ENCODE measurements at places on chromosomes 7 and 10.

GRCh38 chr10:5981529-5981928 lies 4.2 kb upstream of the IL15RA start:
- no peak for DNase-seq

- no peak for DNase-seq
Measured at GRCh38 chr7:28299556-28299955, 112.8 kb upstream of the CREB5 start.

DNA sequence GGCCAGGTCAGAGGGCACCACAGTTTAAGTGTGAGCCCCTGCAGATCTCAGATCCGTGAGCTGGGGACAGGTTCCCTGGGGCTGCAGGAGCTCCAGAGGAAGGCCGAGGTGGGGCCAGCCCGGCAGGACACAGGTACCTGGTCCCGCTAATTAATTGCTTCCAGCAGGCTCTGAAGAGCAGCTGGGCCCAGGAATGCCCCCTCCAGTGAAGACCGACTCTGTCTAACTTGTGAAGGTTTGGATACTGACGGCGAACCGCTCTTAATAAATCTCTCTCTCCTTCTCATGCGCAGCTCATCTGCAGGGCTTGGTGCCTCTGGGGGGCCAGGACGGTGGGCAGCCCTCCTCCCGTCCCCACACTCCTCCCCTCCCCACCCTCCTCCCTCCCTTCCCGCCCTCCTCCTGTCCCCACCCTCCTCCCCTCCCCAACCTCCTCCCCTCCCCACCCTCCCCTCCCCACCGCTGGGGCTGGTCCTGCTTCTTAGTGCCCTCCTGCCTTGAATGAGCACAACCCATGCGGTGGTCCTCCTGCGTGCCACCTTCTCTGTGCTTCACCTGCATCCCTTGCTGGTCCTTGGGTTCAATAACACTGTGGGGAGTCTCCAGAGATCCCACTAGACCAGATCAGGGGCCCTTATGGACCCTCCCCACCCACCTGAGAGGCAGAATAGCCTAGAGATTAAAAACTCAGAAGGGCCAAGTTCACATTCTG lies 38.3 kb downstream of the PDGFA start:
- no peak for DNase-seq

DNA sequence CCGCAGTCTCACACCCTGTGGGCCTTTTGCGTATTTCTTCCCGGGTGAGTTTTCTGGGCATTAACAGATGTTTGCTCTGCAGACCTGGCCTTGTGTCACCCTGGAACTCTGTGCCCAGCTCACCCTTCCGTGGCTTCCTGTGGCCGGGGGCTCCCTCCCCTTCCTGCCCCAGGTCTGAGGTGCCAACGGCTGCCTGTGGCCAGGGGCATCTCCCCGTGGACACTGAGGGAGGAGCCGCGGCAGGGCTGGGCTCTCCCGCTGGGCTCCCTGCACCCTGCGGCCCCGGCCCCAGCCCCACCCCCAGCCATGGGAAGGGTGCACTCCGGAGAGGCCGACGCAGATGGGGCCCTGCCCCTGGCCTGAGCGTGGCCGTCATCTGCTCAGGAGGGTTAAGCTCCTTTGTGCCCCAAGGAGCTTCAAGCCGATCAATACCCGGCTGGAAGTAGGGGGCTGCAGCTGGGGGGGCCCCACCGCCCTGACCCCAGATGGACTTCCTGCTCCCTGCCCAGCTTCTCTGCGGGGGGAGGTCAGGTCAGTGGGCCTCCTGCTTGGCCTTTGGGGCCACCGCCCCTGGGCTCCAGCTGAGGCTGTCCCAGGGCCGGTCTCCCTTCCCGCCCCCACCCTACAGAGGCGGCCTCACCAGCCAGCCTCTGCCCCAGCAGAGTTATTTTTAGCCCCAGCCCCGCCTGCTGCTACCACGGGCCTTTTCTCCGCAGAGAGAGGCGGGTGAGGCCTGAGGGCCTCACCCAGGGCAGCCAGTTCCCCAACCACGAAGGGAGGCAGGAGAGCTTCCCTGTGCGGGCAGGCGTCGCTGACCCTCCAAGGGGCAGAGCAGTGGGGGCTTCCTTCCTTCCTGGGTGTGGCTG lies 24.2 kb downstream of the PWWP2B start:
- DNase-seq, result peak; percentile 12

DNA sequence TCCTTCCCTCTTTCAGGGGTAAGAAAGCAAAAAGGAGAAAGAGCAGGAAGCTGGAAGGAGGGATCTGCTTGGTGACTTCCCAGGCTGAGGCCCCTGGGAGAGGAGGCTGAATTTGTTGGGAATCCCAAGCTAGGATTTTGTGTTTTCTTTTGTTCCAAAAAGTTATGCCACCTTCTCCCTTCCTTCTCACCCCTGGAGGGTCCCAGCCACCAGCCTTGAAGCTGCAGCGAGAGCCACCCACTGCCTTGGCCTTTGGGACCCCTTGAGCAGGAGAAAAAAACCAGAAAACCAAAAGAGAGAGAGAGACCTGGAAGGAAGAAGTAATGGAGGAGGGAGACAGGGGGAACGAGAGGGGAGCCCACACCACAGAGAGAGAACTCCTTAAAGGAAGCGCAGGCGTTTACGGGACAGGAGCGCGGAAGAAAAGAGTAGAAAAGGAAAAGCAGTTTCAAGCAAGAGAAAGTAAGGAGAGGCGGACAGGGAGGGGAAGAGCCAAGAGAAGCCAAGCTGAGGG lies 7.2 kb downstream of the VAX1 start:
- DNase-seq, result no peak

DNA sequence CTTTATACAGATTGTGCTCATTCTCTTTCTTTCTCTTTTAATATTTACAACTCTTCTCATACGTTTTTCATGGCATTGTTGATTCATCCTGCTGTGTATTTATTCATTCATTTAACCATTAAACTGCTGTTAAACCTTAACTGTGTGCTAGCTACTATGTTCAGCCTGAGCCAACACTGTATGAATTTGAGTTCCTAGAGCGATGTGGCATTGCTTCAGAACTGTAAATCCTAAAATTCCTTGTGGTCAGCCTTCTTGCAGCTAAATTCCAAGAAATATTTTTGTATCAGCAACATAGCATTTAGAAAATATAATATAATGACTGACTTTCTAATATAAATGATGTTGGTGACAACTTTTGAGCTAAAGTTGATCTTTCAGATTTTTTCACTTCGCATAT lies 184.7 kb upstream of the FZD1 start:
- DNase-seq, result no peak

DNA sequence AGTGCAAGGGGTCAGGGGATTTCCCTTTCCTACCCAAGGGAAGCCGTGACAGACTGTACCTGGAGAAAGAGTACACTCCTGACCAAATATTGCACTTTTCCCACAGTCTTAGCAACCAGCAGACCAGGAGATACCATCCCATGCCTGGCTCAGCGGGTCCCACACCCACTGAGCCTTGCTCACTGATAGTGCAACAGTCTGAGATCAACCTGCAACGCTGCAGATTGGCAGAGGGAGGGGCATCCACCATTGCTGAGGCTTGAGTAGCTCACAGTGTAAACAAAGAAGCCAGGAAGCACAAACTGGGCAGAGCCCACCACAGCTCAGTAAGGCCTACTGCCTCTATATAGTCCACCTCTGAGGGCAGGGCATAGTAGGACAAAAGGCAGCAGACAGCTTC lies 53.9 kb downstream of the PIK3CG start:
- no peak for DNase-seq

- DNase-seq, result no peak
Measured at GRCh38 chr10:5951167-5951711, 26.1 kb downstream of the IL15RA start.

- DNase-seq, result no peak
Measured at GRCh38 chr10:62188021-62188616, 80.5 kb downstream of the RTKN2 start.

DNA sequence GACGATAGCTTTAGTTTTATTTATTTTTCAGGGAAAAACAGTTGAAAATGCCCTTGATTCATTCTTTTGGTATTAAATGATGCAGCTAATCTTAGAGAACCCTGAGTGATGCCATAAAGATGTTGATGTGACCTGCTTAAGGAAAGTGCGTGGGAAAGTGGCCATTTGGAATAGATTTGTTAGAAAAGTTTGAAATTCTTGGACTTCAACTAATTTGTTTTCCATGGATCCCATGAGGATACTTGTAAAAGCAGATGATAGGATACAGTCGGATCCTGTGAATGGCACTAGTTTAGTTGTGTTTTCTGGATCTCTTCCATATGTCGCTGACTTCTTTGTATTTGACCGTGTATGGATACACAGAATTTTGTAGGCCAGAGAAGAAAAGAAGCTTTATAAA lies 69.0 kb downstream of the SEPTIN7 start:
- no peak for DNase-seq

GRCh38 chr7:55237156-55237893 lies 127.8 kb upstream of the LANCL2 start:
- no peak for DNase-seq

DNA sequence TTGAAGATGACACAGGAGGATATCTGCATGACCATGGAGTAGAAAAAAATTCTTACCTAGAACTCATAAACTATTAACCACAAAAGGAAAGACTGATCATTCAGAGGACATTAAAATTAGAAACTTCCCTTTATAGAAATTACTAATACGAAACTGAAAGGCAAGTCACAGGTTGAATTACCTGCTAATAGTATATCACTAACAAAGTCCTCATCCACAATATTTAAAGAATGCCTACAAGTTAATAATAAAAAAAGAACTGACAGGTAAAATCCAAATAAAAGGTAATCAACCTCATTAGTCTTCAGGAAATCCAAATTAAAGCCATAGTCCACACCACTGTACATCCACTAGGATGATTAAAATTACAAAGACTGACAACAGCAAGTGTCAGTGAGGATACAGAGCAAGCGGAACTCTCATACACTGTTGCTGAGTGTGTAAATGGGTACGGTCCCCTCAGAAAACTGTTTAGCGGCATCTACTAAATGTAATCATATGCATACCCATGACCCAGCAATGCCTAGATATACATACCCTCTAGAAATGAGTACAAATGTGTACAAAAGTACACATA lies 71.2 kb downstream of the ARHGAP21 start:
- DNase-seq, result no peak

- no peak for DNase-seq
Measured at GRCh38 chr7:81534996-81535395, 234.9 kb downstream of the HGF start.

DNA sequence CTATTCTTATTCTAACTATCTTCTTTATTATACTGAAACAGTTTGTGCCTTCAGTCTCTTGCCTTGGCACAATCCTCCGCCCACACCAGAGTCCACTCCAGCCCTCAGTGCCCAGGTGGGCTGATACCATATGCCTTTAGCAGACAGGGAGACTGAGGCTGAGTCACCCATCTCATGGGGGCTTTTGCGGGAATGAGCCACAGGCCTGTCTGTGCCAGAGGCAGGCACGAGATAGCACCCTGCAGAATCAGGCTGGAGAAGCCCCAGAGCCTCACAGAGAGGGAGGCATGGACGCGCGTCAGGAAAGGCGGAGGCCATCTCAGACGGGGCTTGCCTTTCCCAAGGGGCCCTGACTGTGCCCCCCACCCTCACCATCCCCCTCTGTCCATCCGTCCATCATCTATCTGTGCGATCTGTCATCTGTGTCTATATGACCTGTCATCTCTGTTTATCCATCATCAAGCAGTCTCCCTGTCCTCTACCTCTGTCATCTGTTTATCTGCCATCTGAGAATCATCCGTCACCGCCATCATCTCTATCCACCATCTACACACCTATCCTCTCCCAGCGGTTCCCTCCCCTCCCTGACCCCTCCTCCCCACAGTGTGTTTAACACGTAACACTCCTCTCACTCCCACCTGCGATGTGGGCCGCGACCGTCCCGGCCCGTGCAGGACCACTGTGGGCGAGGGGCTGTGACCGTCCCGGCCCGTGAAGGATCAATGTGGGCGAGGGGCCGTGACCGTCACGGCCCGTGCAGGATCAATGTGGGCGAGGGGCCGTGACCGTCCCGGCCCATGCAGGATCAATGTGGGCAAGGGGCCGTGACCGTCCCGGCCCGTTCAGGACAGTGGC lies 7.3 kb upstream of the ADAP1 start:
- DNase-seq, result no peak

DNA sequence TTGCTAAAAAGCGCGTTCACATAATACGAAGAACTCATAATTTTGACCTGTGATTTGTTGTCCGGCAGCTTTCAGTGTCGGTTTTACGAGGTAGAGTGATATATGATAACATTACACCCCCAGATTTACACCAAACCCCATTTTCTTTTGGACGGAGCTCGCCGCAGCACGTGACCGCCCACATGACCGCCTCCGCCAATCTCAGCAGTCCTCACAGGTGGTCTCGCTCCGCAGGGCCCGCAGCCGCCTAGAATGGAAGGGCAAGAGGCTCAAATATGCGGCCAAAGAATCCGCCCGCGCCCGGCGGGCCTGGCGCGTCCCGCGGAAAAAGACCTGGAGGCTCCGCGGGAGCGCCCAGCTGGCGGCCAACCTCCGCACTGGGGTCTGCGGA lies at the start of gene HOXA7:
Gene HOXA7, minus strand, starts transcription at position 168 of the 391 bp plus-strand sequence. Its CDS starts 130 bp downstream, at position 38.
- peak; percentile 27 for DNase-seq

DNA sequence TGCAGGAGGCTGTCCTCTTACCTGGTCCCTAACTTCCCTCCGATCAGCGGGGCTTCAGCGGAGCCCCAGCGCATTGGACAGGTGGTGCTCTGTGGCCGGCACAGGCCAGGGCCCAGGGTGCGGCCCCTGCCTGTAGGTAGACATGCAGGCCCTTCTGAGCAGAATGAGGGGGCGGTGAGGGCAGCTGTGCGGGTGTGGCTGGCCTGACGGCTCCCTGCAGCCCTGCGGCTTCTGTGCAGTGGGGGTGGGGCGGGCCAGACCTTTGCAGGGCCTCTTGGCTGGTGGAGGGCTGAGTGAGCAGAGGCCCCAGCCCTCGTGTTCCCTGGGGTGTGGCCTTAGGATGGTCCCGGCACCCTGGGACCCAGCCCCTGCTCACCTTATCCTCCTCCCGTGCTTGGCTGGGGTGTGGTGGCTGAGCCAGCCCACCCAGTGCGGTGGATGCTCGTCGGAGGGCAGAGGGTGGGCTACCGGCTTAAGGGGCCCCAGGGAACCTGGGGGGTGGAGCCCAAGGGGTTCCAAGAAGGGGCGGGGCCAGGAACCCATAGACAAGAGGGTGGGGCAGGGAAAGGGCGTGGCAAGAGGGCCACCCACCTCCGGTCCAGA lies 175.2 kb upstream of the TNRC18 start:
- peak; percentile 9 for DNase-seq

GRCh38 chr7:17301471-17302456 lies 3.3 kb downstream of the AHR start:
- no peak for DNase-seq

- no peak for DNase-seq
Measured at GRCh38 chr7:91949221-91950009, 8.8 kb downstream of the AKAP9 start.

DNA sequence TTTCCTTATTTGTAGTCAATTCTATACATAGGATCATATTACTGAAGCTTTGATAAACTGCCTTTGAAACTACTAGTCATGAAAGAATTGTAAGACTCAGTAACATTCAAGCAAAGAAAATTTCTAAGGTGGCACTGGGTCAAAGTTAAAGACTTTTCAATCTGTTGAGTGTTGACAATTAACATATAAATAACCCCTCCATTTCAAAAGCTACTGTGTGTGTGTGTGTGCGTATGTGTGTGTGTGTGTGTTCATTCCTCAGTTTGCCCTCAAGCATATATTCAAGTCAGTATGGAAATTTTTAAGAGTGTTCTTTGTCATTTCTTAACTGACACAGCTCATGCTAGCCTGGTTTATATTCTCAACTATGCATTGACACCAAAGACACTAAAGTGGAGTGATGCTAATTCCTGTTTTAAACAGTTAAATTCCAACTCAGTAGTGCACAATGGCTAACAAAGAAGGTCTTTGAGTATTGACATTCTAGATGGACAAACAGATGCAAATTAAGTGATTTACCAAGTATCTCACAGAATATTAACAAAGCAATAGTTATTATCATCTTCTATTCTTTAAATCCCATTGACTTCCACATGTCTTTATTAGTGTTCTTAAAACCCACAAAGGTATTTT lies 314.8 kb upstream of the GRM3 start:
- DNase-seq, result no peak

Measured in NCI-H2227 treated with DMSO at 0.1 percent for 48 hours (cell line).